ENCODE measurements at places on chromosomes 12 and 14.

DNA sequence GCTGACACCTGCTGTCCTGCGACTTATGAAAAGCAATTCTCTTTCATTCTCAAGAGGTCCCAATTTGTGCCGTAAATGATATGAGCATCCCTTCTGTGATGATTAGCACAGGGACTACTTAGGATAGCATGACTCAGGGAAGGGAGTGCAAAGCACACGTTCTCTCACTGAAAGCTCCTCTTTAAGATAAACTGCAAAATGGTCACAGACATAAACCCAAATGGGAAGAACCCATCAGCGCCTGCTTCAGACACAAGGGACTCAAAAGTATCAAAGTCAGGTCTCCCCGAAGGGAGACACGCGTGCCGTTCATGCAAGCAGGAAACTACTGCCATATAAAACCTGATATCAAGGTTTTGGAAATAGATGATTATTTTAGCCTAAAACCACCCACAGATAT lies 33.9 kb upstream of the PIWIL1 start:
- DNase-seq = no peak

DNA sequence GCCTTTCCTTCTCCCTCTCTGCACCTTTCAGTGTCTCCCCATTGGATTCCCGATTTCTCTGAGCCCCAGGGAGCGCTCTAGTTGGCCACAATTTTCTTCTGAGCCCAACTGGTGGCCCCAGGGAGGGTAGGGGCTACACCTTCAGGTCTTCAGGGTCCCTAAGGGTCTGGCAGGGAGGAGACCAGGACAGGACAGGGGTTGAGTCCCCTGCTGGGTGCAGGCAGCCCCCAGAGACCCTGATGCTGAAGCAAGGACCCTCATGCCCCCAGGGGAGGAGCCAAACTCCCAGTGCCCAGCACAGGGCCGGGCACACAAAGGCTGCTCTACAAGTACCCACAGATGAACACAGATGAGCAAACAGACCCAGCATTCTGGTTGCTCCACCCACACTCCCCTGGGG lies 12.7 kb downstream of the FOXN4 start:
- no peak for DNase-seq

DNA sequence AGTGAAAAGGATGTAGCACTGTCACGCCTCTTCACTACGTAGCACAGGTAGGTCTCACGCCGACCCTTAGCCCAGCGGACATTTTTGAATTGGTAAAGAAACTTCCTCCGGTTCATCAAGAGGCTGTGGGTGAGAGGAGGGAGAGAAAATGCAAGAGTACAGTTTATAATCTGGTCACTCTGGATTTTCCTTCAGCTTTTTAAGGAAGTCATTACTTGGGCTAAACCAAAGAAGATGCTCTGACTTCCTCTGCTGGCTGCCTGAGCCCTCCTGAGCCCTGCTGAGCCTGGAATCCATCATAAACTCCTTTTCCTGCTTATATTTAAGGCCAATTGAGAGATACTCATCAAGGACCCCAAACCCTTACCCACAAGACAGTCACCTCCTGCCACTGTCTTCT lies 5.8 kb downstream of the AICDA start:
- no peak for DNase-seq

GRCh38 chr14:88248606-88249005 lies 74.5 kb downstream of the KCNK10 start:
- no peak for DNase-seq
